ENCODE measurements at places on chromosomes 7 and 10. TPM values are rescaled to one million over a fixed set of nuclear protein-coding genes. Genes with fewer than 3 reads are reported as not detected.

COL13A1 gene
- total RNA-seq: 6.6 TPM

SEMA3A gene
- total RNA-seq: 3.3 TPM

ADRB1 gene
- total RNA-seq: 3.1 TPM

- no peaks in the 10 kb centered on the region for H3K4me1 ChIP-seq
- no peak overlapping the region for H3K27ac ChIP-seq
- H3K4me3 ChIP-seq: no peak overlapping the region
- DNase-seq: peak; percentile 50
- H3K36me3 ChIP-seq: no peaks in the 10 kb centered on the region
These were observed 143.1 kb upstream of the STK17A start for GRCh38 chr7:43439631-43440401.

OPN1SW gene
- total RNA-seq: not detected

FGFR2 gene
- total RNA-seq: 21.5 TPM
